LNCaP clone FGC (cell line): ENCODE measurements at places on chromosomes 2 and 18.

GRCh38 chr2:170098626-170099312, 79.2 kb upstream of the MYO3B start:
- no peak for DNase-seq

DNA sequence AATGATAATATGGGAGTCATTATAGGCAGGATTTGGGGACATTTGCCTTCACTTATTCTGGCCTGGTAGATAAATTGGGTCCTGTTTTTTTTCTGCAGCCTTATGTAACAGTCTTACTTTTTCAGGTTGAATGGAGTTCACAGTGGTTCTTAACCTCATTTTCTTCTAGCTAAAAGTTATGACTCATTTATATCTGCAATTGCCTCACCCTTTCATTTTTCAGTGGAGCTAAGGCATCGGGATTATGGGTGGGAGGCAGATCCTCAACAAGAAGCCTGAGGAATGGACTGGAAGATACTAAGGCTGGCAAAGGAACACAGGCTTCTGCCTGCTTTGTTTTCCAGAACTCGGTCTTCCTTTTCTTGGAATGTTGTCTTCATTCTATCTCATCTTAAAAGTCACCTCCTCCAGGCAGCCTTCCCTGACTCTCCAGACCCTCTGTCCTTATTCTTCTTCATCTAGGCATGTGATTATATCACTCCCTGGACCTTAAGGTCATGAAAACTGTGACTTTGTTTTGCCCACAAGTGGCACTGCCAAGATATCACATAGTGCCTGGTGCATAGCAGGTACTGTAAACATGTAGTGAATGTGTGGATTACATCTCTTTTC, 41.0 kb upstream of the ACSL3 start:
- no peak for DNase-seq

DNA sequence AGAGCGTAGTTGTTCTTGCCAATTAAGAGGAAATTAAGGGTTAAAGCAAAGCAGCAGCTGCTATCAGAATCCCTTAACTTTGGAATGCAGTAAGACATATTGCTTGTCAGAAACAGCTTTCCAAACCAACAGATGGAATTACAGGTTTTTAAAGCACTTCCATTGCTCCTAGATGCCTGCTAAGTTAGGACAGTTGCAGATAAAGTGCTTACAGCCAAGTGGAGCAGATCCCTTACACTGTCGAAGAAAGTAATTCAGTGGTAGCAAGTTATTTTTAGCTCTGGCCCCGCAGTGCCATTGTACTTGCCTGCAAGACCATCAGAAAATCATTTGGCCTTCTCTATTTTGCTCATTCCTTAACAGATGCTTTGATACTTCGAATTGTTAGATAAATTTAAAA, 5.4 kb downstream of the PDK1 start:
- no peak for DNase-seq

- DNase-seq = no peak
Observed at GRCh38 chr2:226580403-226580802, 219.2 kb downstream of the IRS1 start.

GRCh38 chr2:223920109-223920508, 25.0 kb downstream of the WDFY1 start:
- no peak for DNase-seq

GRCh38 chr2:25116956-25117355, 51.4 kb downstream of the POMC start:
- DNase-seq = no peak
